Trophoblast cell (in vitro differentiated cells and primary cell): ENCODE measurements at places on chromosomes 12 and 14.

DNA sequence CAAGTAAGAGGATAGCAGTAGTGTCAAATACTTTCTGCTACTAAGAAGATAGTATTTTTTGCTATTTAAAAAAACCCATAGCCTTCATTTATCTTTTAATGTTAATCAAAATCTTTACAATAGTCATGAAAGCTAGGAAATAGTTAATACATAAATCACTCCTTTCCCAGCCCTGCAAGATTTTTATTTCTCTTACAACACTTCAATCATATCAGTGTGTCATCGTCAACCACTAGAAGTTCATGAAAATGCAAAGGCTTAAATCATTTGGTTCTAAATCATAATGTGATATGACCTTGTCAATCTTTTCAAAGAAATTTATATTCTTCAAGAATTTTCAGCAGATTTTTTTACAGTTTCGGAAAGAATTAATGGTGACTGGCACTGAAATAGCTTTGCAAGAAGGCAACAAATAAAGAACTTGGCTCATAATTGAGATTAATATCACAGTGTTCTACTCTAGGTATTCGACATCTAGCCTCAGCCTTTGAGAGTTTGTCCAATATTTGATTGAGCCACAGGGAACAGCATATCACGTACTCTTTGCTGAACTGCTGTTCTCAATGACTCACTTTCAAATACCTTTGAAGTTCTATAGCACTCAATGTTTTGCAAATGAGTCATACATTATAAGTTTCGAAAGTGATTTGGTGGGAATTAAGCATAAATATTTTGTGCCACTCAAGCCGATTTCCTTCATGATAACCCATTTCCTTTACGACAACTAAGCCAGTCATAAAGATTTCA lies 384.0 kb upstream of the FOXG1 start:
- DNase-seq, result peak; percentile 17

DNA sequence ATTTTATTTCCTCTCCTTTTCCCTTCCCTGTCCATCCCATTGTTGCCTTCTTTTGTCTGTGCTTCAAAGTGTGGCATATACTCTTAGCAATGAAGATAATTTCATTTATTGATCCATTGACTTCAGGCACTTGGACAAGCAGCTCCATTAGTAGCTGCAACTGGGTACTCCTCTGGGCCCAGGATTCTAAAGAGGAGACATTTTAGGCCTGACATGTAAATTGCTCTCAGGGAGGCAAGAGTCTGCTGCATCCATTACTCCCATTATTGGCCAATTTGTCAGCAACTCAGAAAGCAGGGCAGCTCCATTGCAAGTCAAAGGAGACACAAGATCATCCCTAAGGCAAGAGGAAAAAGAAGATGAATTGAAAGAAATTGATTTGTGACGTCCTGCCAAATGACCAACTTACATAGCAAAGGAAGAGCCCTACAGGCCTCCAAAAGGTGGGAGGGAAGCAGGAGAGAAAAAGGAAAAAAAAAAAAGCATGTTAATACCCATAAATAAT lies 1094.1 kb upstream of the FLRT2 start:
- DNase-seq, result no peak

DNA sequence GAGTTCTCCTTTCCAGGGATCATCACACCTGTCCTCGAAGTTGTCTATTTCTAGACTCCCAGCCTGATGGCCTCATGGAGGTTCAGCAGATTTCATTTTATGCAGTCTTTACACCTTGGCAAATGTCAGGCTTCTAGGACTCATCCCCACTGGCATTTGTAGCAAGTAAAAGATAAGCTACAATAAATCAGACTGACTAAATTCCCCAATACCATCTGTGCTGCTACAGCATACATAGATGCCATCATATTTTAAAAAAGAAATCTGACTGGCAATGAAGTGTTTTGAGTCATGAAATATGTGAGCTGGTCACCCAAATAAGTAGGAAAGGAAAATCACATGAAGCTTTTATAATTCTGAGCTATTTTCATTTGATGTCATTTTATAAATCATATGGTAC lies 55.3 kb downstream of the KCNC2 start:
- no peak for DNase-seq

- DNase-seq, result no peak
Measured at GRCh38 chr14:32027255-32027939, 49.7 kb upstream of the ARHGAP5 start.

GRCh38 chr14:70536830-70537229 lies 2.0 kb upstream of the ADAM20 start:
- no peak for DNase-seq

DNA sequence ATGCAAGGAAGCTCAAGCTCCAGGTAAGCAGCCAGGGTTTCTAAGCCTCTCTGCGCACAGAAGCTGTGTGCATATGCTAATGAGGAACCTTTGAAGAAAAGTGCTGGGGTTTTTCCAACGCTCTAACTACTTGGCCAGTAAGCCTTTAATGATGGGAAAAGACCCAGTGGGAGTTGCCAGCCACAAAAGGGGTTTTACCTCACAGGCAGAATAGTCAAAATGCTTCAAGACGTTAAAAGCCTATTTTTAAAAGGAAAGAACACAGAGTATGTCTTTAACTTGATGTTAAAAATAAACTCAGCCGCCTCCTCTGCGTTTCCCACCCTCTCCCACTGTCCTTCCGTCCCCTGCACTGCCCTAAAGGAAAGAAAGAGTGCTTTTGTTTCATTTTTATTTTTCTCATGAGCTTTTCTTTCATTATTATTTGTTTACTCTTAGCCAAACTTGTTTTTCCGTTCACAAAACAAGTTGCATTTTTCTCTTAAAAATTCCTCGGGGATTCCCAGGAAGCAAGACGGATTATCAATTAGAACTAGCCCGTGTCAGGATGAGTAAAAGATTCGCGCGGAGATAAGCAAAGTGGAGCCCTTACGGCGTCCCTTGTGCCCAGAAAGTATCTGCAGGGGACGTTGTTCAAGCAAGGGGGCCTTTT lies 209.8 kb upstream of the NUDT4 start:
- peak; percentile 63 for DNase-seq

DNA sequence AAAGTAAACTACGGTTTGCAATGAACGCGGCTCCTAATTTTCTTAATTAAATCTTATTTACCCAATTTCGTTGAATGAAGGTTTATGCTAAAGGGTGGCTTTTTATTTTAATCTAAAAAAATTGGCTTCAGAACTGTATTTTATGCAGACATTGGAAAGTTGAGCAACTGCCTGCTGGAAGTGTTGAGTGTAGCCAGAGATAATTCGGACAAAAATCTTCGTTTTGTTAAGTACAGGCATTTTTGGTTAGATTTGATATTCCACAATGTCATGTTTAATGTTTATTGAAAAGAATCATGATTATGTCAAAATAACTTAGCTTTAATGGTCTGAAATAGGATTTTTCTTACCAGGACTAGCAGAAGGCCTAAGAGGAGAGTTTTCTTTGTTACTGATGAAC lies 875 bp downstream of the IRAK3 start:
- DNase-seq, result no peak

DNA sequence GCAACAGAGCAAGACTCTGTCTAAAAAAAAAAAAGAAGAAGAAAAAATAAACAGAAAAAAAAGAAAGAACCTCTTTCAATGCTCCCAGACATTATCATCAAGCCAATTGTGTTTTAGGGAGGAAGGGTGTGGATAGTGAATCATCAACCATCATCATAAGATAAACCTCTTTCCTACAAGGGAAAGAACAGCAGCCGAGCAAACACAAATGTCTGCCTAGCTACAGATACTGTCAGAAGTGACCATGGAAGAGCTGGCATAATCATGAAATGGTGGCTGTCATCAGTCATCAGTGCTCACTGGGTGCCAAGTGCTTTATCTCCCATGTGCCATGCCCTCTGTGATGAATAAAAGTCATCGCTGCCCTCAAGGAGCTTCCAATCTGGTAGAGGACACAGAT lies 46.6 kb downstream of the SLC17A8 start:
- DNase-seq, result no peak

DNA sequence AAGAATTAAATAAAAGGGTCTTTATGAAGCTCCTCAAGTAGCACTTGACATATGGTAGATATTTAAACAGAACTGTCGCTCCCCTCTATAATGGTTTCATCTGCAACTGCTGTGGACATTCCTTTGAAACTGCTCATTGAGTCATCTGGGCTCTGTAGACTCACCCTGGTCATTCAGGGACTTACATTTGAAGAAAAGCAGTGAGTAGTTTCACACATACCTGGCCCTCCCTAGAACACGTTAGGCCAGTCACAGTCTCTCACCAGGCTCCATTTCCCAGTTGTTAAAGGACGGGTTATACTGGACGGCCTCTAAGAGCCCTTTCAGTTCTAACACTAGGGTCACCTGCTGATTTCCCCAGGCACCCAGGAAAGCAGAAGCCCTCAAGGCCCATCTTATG lies 217.0 kb downstream of the BCL11B start:
- DNase-seq, result peak; percentile 72

GRCh38 chr12:51390891-51391282 lies 319 bp downstream of the GALNT6 start:
- peak; percentile 91 for DNase-seq
